ENCODE measurements at places on chromosomes 6 and 20. TPM values are rescaled to one million over a fixed set of nuclear protein-coding genes. Genes with fewer than 3 reads are reported as not detected.
A peak's percentile ranks its signal among the peaks of the same experiment; 100 is the strongest.

The LRFN2 gene
- not detected for total RNA-seq

The GTF3C6 gene
- total RNA-seq, result 34.7 TPM

DNA sequence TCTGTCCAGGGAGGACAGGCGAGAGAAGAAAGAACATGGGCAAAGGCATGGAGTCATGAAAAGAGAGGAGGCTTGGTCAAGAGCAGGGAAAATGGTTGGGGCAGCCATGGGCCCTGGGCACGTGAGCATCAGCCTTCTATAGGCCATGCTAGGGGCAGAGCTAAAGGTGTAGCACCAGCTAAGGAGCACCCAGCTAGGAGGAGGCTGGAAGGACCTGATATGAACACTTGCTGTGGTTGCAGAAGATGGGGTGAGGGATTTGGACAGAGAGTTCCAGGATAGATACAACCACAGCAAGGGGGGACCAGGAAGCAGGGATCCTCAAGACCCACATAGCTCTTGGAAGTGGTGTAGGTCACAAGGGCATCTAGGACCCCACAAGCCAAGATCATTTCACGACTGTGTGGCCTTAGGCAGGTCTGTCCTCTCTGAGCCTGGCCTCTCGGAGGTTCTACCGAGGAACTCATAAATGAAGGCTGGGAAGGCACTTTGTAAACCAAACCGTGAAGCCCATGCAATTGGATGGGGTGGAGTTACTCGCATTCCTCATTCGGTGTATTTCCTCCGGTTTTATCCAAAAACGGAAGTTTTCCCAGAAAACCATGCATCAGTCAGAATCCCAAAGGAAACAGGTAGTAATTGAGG, 74.0 kb upstream of the TOP1 start:
- no peak overlapping the region for H3K27ac ChIP-seq
- peaks cover 6% of the 10 kb centered on the region for H3K4me1 ChIP-seq
- no peaks in the 10 kb centered on the region for H3K27me3 ChIP-seq
- no peak overlapping the region for H3K4me3 ChIP-seq
- DNase-seq, result no peak

The HLA-DMB gene
- total RNA-seq, result 587 TPM

The AGPAT1 gene
- total RNA-seq, result 29.8 TPM

- no peak overlapping the region for H3K27ac ChIP-seq
- H3K4me1 ChIP-seq, result peaks cover 11% of the 10 kb centered on the region
- H3K36me3 ChIP-seq, result no peaks in the 10 kb centered on the region
- peak overlapping the region; percentile 81 for H3K4me3 ChIP-seq
- no peak for DNase-seq
- no peaks in the 10 kb centered on the region for H3K27me3 ChIP-seq
These were observed 1.4 kb downstream of the TMEM170B start for GRCh38 chr6:11538819-11539468.

GRCh38 chr6:1860756-1861348, 251.1 kb downstream of the FOXC1 start:
- H3K27ac ChIP-seq, result no peak overlapping the region
- no peaks in the 10 kb centered on the region for H3K36me3 ChIP-seq
- no peaks in the 10 kb centered on the region for H3K27me3 ChIP-seq
- H3K4me3 ChIP-seq, result no peak overlapping the region

- H3K36me3 ChIP-seq, result no peaks in the 10 kb centered on the region
- H3K27me3 ChIP-seq, result no peaks in the 10 kb centered on the region
- no peak overlapping the region for H3K27ac ChIP-seq
- no peak overlapping the region for H3K4me3 ChIP-seq
These were observed 65.2 kb upstream of the UST start for GRCh38 chr6:148681666-148682065.

GRCh38 chr6:82408952-82409431, 45.4 kb downstream of the TPBG start:
- no peaks in the 10 kb centered on the region for H3K4me1 ChIP-seq
- DNase-seq, result no peak
- no peak overlapping the region for H3K27ac ChIP-seq
- no peaks in the 10 kb centered on the region for H3K27me3 ChIP-seq
- no peak overlapping the region for H3K4me3 ChIP-seq
- H3K36me3 ChIP-seq, result no peaks in the 10 kb centered on the region

DNA sequence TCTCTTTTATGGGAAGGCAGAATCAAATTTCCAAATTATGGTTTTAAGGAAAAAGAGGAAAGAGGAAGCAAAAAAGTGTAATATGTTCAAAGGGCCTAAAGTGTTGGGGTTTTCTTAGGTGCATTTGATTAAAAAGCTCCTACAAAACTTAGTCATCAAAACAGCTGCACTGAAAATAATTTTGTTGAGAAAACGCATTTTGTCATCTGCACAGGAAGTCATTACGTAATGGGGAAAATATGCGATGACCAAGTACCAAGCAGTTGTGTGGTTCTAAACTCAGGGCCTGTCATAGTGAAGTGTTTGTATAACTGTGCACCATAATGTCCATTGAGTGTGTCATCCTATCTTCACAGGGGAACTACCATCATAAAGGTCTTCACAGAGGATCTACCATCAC, 15.6 kb downstream of the HAO1 start:
- H3K4me1 ChIP-seq, result no peaks in the 10 kb centered on the region
- no peak overlapping the region for H3K27ac ChIP-seq
- no peaks in the 10 kb centered on the region for H3K27me3 ChIP-seq
- H3K4me3 ChIP-seq, result no peak overlapping the region
- H3K36me3 ChIP-seq, result no peaks in the 10 kb centered on the region

The HCK gene
- total RNA-seq, result 48.6 TPM

DNA sequence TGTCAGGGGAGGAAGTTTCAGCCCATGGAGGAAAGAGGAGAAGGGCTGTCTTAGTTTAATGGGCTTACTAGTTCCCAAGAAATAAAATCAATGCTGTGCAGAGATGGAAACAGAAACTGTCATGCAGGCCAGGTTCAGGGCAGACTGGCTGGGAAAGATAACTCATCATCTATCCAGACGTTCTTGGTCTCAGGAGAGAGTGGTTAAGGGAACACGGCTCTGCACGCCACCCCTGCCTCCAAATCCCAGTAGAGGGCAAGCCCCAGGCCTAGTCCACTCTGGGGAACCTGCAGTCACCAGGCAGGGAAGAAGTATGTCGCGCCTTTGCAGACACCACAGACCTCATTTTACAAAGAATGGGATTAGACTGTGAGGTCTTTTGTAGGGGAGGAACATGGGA, 12.5 kb downstream of the ALDH8A1 start:
- DNase-seq, result no peak
- H3K4me1 ChIP-seq, result peaks cover 6% of the 10 kb centered on the region
- H3K27ac ChIP-seq, result no peak overlapping the region
- H3K4me3 ChIP-seq, result no peak overlapping the region
- H3K36me3 ChIP-seq, result no peaks in the 10 kb centered on the region

DNA sequence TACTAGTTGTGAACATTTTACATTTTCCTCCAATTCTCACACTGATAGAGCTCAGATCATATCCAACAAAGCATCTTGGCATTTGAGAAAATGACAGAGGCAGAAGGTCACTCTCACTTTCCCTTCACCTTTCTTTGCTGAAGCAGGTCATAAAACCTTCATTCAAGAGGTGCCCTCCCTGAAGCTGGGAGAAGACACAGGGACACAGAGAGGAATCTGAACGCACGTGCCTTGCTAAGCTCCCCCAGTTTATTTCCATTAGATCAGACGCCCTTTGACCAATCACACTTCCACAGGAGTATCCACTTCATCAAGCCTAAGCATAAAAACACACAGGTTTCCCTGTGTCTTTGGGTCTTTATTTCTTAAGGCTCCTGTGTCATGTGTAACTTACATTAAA, 9.2 kb upstream of the MBOAT1 start:
- no peak overlapping the region for H3K27ac ChIP-seq
- no peaks in the 10 kb centered on the region for H3K36me3 ChIP-seq
- no peak overlapping the region for H3K4me3 ChIP-seq
- no peaks in the 10 kb centered on the region for H3K4me1 ChIP-seq
- DNase-seq, result no peak
- no peaks in the 10 kb centered on the region for H3K27me3 ChIP-seq

DNA sequence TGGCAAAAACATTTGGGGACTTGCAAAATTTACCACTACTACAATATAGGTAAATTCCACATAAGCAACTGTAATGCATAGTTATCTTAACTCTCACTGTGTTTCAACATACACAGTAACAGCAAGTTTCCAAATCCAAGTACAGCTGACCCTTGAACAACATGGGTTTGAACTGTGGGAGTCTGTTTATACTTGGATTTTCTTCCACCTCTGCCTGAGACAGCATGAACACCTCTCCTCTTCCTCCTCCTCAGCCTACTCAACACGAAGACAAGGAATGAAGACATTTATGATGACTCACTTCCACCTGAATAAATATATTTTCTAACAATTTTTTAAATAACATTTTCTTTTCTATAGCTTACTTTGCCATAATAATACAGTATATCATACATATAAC, 25.6 kb downstream of the MAN1A1 start:
- no peaks in the 10 kb centered on the region for H3K4me1 ChIP-seq
- DNase-seq, result no peak
- no peak overlapping the region for H3K27ac ChIP-seq
- no peaks in the 10 kb centered on the region for H3K27me3 ChIP-seq
- no peak overlapping the region for H3K4me3 ChIP-seq

The MAFB gene
- 1.8 TPM for total RNA-seq

GRCh38 chr6:44257753-44258324, 511 bp upstream of the SLC35B2 start:
- H3K4me3 ChIP-seq, result peak overlapping the region; percentile 90
- peak overlapping the region; percentile 98 for H3K27ac ChIP-seq
- H3K27me3 ChIP-seq, result no peaks in the 10 kb centered on the region

GRCh38 chr6:26028746-26029569, 58.3 kb upstream of the HFE start:
- no peak overlapping the region for H3K27ac ChIP-seq
- no peak for DNase-seq
- no peak overlapping the region for H3K4me3 ChIP-seq
- H3K4me1 ChIP-seq, result peaks cover 32% of the 10 kb centered on the region
- no peaks in the 10 kb centered on the region for H3K36me3 ChIP-seq
- H3K27me3 ChIP-seq, result no peaks in the 10 kb centered on the region

GRCh38 chr6:68967549-68968300, 332.6 kb downstream of the ADGRB3 start:
- no peaks in the 10 kb centered on the region for H3K4me1 ChIP-seq
- H3K27me3 ChIP-seq, result no peaks in the 10 kb centered on the region
- H3K27ac ChIP-seq, result no peak overlapping the region
- H3K4me3 ChIP-seq, result no peak overlapping the region

DNA sequence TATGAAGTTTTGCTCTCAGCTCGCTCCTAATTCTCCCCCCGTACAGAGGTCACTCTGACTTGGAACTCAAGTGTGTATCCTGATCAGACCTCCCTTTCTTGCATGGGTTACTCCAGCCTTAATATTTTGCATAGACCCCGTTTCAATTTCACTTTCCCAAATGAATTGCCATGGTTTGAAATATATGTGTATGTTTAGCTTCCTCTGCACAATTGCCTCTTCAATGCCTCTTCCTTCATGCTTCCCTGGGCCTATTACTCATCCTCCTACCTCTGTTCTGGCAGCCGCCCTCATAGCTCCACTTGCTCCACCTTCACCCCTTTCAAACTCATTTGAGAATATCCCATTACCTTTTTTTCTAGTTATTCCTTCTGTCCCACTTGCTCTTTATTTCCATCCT, 90.0 kb upstream of the SAMD5 start:
- no peaks in the 10 kb centered on the region for H3K36me3 ChIP-seq
- DNase-seq, result no peak
- H3K4me3 ChIP-seq, result no peak overlapping the region
- no peaks in the 10 kb centered on the region for H3K4me1 ChIP-seq

- H3K36me3 ChIP-seq, result no peaks in the 10 kb centered on the region
- no peaks in the 10 kb centered on the region for H3K27me3 ChIP-seq
- H3K4me1 ChIP-seq, result no peaks in the 10 kb centered on the region
- no peak for DNase-seq
- H3K27ac ChIP-seq, result no peak overlapping the region
These were observed 124.8 kb downstream of the AHI1 start for GRCh38 chr6:135372758-135373157.

- H3K4me1 ChIP-seq, result no peaks in the 10 kb centered on the region
- no peaks in the 10 kb centered on the region for H3K36me3 ChIP-seq
- H3K27ac ChIP-seq, result no peak overlapping the region
These were observed 204.2 kb downstream of the KCNQ5 start for GRCh38 chr6:72826037-72826436.

- no peaks in the 10 kb centered on the region for H3K27me3 ChIP-seq
- H3K36me3 ChIP-seq, result peaks cover 25% of the 10 kb centered on the region
- no peak for DNase-seq
- no peak overlapping the region for H3K27ac ChIP-seq
These were observed 40.5 kb upstream of the SLA2 start for GRCh38 chr20:36686504-36686903.

The TBX18 gene
- not detected for total RNA-seq

DNA sequence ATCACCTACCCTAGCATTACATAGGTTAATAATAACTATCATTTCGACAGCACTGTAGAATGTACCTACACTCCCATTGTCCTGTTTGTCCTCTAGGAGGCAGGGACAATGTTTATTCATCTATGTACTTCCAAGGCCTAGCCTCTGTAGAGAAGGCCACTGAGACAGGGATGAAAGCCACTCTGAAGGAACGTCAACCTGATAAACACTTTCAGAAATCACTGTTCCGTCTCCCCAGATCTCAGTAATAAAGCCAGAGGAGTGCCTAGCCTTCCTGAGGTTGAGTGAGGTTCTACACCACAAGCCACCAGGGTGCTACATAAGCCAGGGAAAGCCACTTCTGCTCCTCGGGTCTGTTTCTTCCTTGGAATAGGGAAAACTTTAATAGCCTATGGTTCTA, 44.8 kb downstream of the POPDC3 start:
- H3K27ac ChIP-seq, result no peak overlapping the region
- DNase-seq, result no peak
- peaks cover 23% of the 10 kb centered on the region for H3K27me3 ChIP-seq
- no peak overlapping the region for H3K4me3 ChIP-seq
- H3K36me3 ChIP-seq, result no peaks in the 10 kb centered on the region

DNA sequence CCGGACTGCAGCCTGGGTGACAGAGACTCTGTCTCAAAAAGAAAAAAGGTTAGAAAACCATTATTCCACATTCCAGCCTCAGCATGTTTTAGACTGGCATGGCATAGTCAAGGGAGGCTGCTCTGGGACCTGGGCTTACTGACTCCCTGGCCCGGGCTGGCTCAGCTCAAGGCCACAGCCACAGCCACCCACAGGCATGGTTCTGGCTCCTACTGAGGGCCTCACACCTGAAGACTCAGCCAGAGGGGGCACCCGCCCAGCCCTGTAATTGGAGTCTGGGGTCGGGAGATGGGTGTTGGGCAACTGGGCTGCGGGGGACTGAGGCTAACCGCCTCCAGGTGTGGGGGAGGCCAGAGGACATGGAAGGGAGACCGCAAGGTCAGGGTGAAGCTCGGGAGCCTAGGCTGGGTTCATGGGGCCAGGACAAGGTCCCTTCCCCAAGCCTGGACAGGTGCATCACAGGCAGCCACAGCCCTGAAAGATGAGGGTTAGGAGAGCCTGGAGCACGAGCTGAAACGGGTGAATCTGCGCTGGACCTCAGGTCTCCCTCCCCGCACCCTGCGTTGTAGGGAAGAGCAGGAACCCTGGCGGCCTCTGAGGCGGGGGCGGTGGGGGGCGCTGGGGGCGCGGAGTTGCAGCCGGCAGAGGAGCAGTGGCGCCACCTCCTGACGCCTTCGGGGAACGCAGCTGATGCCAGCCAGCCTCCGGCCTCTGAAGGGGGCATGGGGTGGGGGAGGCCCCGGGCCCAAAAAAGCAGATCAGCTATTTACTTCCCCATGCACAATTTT, 67.7 kb upstream of the SRSF6 start:
- H3K27ac ChIP-seq, result no peak overlapping the region
- DNase-seq, result no peak
- H3K27me3 ChIP-seq, result no peaks in the 10 kb centered on the region

- DNase-seq, result peak; percentile 91
- peak within 1 kb of the TSS; percentile 94 for H3K27ac ChIP-seq
- H3K27me3 ChIP-seq, result no peaks in the 10 kb centered on the region
- H3K4me1 ChIP-seq, result peaks cover 47% of the 10 kb centered on the region
- peaks cover 15% of the 10 kb centered on the region for H3K36me3 ChIP-seq
These were observed at the start of gene RAB22A for GRCh38 chr20:58309591-58310290. RAB22A (plus strand) TSS chr20:58309715; CDS start chr20:58309977, 262 bp downstream.

Data from B cell (primary cell).